ENCODE measurements at places on chromosomes 4 and X.

DNA sequence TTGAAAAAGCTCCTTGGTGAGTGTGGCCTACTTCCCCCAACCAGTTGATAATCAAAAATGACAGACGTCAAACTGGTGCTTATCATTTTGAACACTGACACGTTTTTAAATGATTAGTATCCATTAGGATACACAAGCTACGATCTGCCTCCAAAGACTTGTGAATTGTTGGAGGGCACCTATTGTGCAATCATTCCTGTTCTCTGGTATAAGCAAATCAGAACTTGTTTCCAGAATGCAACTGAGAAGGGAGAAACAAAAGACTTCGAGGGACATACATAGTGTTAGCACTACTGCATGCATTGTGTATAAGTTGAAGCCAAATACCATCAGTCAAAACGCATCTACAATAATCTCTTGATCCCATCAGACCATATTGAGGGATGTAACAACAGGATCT lies 11.6 kb downstream of the NPY2R start:
- no peak for DNase-seq

- DNase-seq = no peak
These were observed 21.6 kb downstream of the TEC start for GRCh38 chr4:48247878-48248558.

DNA sequence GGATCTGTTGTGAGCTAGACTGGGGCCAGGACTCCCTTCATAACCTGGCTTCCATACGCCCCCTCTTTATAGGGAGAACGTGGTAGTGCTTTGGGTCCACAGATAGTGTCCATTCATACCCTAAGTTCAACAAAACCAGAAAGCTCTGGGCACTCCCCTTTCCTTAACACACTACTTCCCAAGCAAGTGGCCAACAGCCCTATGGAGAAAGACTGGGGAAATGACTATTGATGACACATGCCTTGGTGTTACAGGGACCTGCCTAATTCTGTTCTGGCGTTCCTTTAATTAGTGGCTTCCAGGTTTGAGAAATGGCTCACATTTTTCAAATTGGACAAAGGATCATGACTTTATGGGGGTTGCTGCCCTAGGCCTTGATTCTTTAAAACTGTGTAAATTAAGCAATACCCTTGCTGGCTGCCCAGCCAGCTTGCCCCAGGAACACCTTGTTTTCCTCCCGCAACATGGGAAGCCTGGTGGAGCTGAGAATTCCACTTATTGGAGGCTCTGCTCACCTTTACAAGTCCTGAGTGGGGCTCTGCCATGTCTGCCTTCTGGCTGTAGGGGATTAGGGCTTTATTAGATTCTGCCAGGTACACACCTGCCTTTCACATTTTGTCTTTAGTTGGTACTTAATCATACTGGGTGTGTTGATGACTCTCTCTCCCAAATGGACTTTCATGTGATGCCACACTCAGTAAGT lies 61.1 kb downstream of the RGS12 start:
- DNase-seq = no peak

- DNase-seq = no peak
These were observed 249.6 kb downstream of the OPHN1 start for GRCh38 chrX:68183612-68184214.

DNA sequence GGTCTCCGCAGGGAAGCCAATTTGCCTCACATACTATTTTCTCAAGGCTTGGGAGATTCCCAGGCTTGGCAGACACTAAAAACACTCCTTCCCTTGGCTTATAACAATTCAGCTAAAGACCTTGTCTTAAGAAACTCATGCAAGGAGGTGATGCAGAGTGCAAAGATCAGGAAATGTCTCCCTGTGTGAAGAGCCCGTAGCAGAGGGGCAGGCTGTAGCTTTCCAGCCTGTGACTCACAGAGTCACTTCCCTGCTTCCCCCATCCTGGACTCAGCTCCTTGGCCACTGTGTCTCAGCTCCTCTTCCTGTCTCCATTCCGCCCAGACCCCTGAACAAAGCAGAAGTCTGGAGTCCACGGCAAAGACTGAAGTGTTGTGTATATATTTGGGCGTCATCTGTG lies 56.1 kb downstream of the KDR start:
- DNase-seq = no peak

DNA sequence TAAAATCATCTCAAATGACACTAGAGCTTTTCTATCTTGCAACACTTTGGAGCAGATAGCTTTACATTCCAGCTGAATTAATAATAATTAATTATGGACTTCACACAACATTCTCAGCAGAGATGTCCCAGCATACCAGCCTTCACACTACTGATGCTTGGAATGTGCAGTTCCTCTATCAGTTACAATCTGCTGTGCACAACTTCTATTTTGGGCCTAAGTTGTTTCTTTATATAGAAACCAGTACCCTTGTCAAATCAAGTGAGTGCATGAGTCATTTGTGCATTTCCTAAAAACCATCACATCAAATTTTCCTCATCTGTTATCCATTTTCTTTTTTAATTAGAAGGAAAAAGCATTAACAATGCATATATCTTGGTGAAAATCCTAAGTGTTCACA lies 8.8 kb upstream of the RASL11B start:
- no peak for DNase-seq

DNA sequence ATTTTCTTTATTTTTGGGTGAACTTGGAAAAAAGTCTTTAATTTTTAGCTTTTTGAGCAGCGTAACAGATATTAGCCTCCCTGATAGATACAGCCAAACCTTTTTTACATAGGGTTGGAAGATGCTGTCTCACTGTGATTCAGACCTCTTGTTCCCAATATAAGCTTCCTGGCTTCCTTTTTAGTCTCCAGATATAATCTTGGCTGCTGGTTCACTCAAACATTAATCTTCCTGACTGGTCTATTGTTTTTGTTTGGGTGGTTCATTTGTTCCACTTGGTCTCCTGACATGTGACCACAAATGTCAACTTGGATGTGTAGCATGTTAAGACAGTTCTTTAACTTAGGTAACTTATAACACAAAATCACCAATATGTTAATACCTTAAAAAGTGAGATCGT lies 23.0 kb downstream of the RPA4 start:
- DNase-seq = no peak

- no peak for DNase-seq
These were observed 375.2 kb downstream of the UBE2NL start for GRCh38 chrX:144259054-144259453.

GRCh38 chr4:77021614-77022089 lies 54.1 kb downstream of the CCNI start:
- DNase-seq = no peak

- DNase-seq = no peak
These were observed 5.7 kb downstream of the CYBB start for GRCh38 chrX:37785569-37785968.

- DNase-seq = no peak
These were observed 4.7 kb upstream of the FAM241A start for GRCh38 chr4:112140536-112140935.

DNA sequence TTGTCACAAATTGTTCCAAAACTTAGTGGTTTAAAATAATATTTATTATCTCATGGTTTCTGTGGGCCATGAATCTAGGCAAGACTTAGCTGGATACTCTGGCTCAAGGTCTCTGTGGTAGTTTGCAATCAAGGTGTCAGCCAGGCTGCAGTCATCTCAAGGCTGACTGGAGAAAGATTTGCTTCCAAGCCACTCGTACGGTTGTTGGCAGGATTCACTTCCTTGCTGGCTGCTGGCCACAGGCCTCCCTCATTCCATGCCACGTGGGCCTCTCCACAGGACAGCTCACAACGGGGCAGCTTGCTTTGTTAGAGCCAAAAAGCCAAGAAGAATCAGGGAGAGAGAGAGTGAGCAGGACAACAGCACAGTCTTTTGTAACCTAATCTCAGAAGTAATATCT lies 101.4 kb downstream of the WWC2 start:
- no peak for DNase-seq

Measured in activated naive CD4-positive, alpha-beta T cell treated with anti-CD3 and anti-CD28 coated beads, Interleukin-2, amount 50 U/mL, for 16 hours (primary cell).